ENCODE measurements at places on chromosomes 3 and 15.
A peak's percentile ranks its signal among the peaks of the same experiment; 100 is the strongest.

GRCh38 chr3:170752571-170753155 lies 117.3 kb downstream of the RPL22L1 start:
- no peak for DNase-seq

GRCh38 chr3:3594986-3595385 lies 204.2 kb upstream of the LRRN1 start:
- DNase-seq: no peak

- no peak for DNase-seq
Observed at GRCh38 chr15:71301958-71302621, 186.8 kb downstream of the THSD4 start.

- no peak for DNase-seq
Observed at GRCh38 chr3:134606033-134607025, 44.5 kb downstream of the KY start.

DNA sequence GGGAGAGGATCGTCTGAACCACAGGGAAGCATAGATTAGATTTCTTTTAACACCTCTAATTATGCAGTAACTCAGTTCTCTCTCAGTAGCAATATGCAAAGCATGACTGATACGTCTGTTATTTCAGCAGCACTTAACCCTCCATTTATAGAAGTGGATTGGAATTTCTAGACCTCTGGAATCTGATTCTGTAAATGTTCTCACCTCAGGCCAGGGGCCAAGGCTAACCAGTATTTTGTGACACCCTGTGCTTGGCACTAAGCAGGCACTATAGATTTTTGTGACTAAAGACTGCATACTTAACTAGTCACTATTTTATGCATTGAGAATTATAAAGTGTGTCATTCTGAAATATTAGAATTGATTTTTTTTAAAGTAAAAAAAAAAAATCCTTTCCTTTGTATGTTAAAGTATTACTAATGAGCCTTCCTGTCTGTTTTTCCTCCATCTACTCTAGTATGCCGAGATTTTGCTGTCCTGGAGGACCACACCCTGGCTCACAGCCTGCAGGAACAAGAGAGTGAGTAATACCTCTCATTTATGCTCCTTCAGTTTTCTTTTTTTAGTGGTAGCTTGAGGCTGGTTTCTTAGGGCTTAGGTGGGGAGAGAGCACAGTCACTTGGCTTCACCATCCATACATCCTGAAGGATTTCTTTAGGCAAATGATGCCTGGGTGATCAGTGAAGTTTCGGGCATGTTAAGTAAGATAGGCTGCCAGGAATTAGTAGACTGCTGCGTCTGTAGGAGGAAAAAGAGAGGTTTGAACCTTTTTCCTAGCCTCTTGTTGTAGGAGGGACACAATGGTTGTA lies 26.5 kb upstream of the UTS2B start:
- DNase-seq: peak; percentile 60

DNA sequence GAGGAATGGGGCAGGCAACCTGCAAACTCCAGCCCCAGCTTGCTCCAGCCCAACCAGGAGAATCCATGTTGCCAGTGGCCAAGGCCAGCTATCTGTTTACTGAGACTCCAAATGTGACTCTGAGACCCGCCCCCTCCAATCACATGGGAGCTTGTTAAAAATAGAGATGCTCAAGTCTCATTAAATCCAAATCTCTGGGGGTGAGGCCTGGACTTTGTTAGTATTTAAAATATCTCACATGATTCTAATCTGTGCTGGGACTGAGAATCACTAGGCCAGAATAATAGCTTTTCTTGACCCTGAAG lies 224.2 kb upstream of the TBL1XR1 start:
- no peak for DNase-seq

- no peak for DNase-seq
Observed at GRCh38 chr3:40008796-40009195, 199.4 kb downstream of the MYRIP start.

- no peak for DNase-seq
Observed at GRCh38 chr3:22115581-22115980, 364.6 kb upstream of the ZNF385D start.

DNA sequence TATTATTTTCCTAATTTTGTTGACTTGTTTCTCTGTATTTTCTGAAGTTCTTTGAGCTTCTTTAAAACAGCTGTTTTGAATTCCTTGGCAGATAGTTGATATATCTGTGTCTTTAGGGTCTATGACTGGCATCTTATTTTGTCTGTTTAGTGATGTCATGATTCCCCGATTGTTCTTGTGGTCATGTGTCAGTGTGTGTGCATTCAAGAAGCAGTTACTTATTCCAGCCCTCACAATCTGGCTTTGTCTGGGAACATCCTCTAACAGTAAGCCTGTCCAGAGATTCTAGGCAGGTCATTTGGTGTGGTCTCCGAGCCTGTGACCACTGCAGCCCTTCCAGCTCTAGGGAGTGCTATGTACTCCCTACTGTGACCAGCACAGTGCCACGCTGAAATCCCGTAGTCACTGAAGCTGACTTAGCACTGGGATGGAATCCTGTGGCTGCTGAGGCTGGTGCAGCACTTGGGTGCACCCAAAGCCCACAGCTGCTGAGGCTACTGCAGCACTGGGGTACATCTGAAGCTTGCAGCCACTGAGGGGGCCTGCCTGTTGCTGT lies 6.7 kb downstream of the LNP1 start:
- DNase-seq: no peak

GRCh38 chr15:75022783-75023180 lies 608 bp upstream of the PPCDC start:
- no peak for DNase-seq

- DNase-seq: no peak
Observed at GRCh38 chr3:115363071-115363470, 216.0 kb upstream of the ZBTB20 start.

- DNase-seq: no peak
Observed at GRCh38 chr3:45985532-45986302, 9.9 kb downstream of the FYCO1 start.

DNA sequence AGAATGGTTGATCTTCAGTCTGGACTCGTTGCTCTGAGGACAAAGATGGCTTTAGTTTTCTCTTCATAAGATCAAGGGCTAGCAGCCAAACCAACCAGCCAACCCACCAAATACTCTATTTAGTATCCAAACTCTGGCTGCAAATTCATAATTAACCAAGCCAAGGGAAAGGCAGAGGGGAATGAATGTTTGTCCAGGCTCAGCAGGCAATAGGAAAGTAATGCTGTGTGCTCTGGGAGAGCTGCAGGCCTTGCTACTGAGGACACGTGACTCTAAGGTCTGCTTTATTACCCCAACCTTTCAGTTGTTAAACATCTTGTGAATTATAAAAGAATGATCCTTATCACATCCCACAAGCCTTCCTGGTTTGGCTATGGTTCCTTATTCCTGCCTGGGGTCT lies 52.3 kb upstream of the GALNT15 start:
- no peak for DNase-seq

GRCh38 chr3:50242851-50243542 lies 7.0 kb downstream of the GNAI2 start:
- DNase-seq: no peak

DNA sequence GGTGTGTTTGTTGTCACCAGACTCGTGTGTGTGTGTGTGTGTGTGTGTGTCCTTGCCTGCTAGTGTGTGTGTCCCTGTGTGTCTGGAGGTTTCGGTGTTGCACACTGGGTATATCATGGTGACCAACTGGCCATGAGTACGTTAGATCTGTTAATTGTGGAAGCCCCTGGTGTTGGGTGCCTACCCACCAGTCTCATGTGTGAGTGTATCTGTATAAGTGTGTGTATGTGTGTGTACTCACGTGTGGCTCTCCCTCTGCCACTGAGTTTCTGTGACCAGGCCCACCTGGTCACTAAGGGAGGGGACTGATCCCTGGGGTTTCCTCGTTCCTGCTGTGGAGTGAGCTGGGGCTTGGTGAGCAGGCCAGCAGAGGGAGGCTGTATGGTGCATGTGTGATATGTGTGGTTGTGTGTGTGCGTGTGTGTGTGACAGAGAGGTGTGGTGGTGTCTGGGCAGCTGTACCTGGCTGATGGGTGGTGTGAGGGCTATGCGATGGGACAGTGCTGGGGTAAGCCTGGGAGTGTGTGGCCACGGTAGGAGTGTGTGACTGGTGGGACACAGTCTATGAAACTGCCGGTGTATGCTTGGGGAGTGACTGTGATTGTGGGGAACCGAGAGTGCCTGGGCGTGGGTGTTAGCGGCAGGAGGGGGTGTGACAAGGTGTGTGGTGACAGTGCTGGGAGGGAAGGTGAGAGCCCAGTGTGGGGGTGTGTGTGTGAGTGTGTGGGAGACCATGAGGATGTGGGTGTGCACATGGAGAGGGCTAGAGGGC lies 1.8 kb downstream of the PRKCD start:
- no peak for DNase-seq

DNA sequence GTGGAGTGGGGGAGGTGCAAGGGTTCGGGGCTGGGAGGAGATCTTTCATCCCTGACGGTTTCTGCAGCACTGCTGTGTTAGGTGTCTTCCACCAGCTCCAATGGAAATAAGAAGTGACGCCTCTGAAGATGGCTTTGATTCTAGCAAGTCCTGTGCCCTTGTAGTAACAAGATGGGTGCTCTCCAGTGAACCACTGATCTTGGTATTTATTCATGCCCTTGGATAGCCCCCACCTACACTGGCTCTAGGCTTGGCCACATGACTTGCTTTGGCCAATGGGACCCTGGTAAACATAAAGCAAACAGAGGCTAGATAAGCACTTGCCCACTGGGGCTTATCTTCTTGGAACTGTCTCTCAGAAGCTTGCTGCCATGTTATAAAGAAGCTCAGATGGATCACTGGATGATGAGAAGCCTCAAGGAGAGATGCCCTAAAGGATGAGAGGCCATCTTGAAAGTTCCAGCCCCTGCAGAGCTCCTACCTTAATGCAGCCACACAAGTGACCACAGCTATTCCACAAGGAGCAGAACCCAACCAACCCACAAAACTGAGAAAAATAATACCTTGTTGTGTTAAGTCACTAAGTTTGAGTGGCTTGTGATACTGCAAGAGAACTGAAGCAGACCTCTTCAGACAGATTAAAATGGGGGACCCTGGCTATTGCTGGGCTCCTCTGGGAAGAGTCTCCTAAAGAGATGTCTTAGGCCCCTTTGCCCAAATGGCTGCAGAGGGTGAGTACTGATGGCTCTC lies 137.9 kb downstream of the PDCD6IP start:
- no peak for DNase-seq

- peak; percentile 33 for DNase-seq
Observed at GRCh38 chr3:98573181-98573728, 20.2 kb downstream of the CPOX start.

All from Caki2 (cell line).